ENCODE measurements at places on chromosomes 13 and 19. TPM values are rescaled to one million over a fixed set of nuclear protein-coding genes. Genes with fewer than 3 reads are reported as not detected.

DNA sequence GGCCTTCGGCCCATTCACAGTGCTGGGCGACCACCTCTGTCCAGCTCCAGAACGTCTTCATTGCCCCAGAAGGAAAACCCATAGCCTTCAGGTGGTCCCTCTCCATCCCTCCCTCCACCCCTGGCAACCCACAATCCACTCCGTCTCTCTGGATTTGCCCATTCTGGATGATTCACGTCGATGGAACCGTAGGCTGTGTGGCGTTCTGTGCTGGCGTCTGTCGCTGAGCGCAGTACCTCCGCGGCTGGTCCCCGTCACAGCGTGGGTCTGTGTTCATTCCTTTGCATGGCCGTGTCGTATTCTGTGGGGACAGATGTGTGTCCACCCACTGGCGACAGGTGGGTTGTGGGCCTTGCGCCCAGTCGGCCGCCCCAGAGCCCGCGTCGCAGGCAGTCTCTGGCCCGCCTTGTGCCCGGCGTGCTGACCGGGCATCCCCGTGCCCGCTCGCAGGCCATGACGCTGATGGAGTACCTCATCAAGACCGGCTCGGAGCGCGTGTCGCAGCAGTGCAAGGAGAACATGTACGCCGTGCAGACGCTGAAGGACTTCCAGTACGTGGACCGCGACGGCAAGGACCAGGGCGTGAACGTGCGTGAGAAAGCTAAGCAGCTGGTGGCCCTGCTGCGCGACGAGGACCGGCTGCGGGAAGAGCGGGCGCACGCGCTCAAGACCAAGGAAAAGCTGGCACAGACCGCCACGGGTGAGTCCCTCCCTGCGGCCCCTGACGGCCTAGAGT lies 10.1 kb downstream of the EPN1 start:
- H3K4me1 ChIP-seq, result peaks cover 2% of the 10 kb centered on the region
- no peak for DNase-seq
- no peak overlapping the region for H3K27ac ChIP-seq
- H3K4me3 ChIP-seq, result no peak overlapping the region
- H3K36me3 ChIP-seq, result peaks cover 20% of the 10 kb centered on the region

- H3K27ac ChIP-seq, result no peak overlapping the region
- peaks cover 10% of the 10 kb centered on the region for H3K4me1 ChIP-seq
- H3K36me3 ChIP-seq, result peaks cover 24% of the 10 kb centered on the region
- H3K27me3 ChIP-seq, result no peaks in the 10 kb centered on the region
- no peak overlapping the region for H3K4me3 ChIP-seq
- no peak for DNase-seq
These were observed 4.8 kb upstream of the IFI30 start for GRCh38 chr19:18168673-18169381.

Gene ZNF709
- 3.4 TPM for total RNA-seq

GRCh38 chr13:33087790-33088189 lies 71.6 kb downstream of the KL start:
- H3K27ac ChIP-seq, result no peak overlapping the region
- peaks cover 33% of the 10 kb centered on the region for H3K4me1 ChIP-seq
- DNase-seq, result no peak
- H3K4me3 ChIP-seq, result no peak overlapping the region
- H3K36me3 ChIP-seq, result peaks cover 2% of the 10 kb centered on the region
- peaks cover 8% of the 10 kb centered on the region for H3K27me3 ChIP-seq

Gene MADCAM1
- total RNA-seq, result 1.1 TPM

Gene SPRED3
- 5.9 TPM for total RNA-seq

- no peak overlapping the region for H3K27ac ChIP-seq
- H3K4me3 ChIP-seq, result no peak overlapping the region
- no peaks in the 10 kb centered on the region for H3K27me3 ChIP-seq
- no peak for DNase-seq
- peaks cover 14% of the 10 kb centered on the region for H3K4me1 ChIP-seq
These were observed 67.8 kb upstream of the ARHGEF7 start for GRCh38 chr13:111047326-111047725.

DNA sequence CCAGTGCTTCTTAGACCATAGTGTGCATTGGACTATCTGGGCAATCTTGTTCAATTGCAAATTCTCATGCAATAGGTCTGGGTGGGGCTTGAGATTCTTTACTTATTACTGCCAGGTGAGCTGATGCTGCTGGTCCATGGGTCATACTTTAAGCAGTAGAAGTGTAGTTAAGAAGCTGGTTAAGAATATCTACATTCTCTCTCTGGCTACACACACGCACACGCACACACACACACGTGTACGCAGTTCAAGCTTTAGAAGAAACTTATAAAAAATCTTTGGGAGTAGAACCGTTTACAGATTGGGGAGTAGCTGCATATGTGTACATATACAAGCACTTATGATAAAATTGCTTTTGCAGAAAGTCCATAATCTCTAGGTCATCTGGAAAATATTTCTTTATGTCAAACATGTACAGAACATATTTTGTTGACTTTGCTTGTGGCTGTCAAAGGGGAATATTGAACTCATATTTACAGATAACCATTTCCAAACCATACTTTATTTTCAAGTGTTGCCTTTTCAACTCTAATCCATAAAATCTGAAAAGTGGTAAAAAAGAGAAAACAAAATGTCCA lies 99.7 kb downstream of the GPC6 start:
- H3K36me3 ChIP-seq, result peaks cover 9% of the 10 kb centered on the region
- no peak overlapping the region for H3K27ac ChIP-seq
- no peaks in the 10 kb centered on the region for H3K27me3 ChIP-seq
- DNase-seq, result no peak

Gene MBD3L3
- total RNA-seq, result not detected

- H3K36me3 ChIP-seq, result peaks cover 53% of the 10 kb centered on the region
- H3K27ac ChIP-seq, result no peak overlapping the region
- no peak for DNase-seq
- H3K4me3 ChIP-seq, result no peak overlapping the region
- no peaks in the 10 kb centered on the region for H3K27me3 ChIP-seq
These were observed 17.5 kb downstream of the CUL4A start for GRCh38 chr13:113226873-113227450.

GRCh38 chr19:1510442-1510806 lies 2.4 kb downstream of the ADAMTSL5 start:
- H3K4me1 ChIP-seq, result peaks cover 20% of the 10 kb centered on the region
- DNase-seq, result peak; percentile 77
- no peaks in the 10 kb centered on the region for H3K36me3 ChIP-seq
- H3K27me3 ChIP-seq, result no peaks in the 10 kb centered on the region
- H3K27ac ChIP-seq, result no peak overlapping the region

GRCh38 chr19:38726284-38726673 lies 18.0 kb downstream of the CAPN12 start:
- no peak for DNase-seq
- H3K36me3 ChIP-seq, result peaks cover 26% of the 10 kb centered on the region
- no peaks in the 10 kb centered on the region for H3K27me3 ChIP-seq
- peaks cover 14% of the 10 kb centered on the region for H3K4me1 ChIP-seq

GRCh38 chr13:41402691-41403511 lies 54.4 kb upstream of the RGCC start:
- no peak overlapping the region for H3K4me3 ChIP-seq
- DNase-seq, result peak; percentile 60

Gene KCTD15
- 86.8 TPM for total RNA-seq

Gene KHSRP
- total RNA-seq, result 240 TPM
